ENCODE measurements at places on chromosomes 3 and 15.

- no peaks in the 10 kb centered on the region for H3K4me1 ChIP-seq
- no peaks in the 10 kb centered on the region for H3K27me3 ChIP-seq
- no peak overlapping the region for H3K4me3 ChIP-seq
- no peak for DNase-seq
- H3K27ac ChIP-seq, result no peak overlapping the region
- H3K36me3 ChIP-seq, result no peaks in the 10 kb centered on the region
These were observed 45.9 kb downstream of the HES1 start for GRCh38 chr3:194181612-194182529.

GRCh38 chr3:34013818-34014570 lies 215.6 kb downstream of the PDCD6IP start:
- H3K27me3 ChIP-seq, result no peaks in the 10 kb centered on the region
- H3K36me3 ChIP-seq, result no peaks in the 10 kb centered on the region
- peaks cover 15% of the 10 kb centered on the region for H3K4me1 ChIP-seq

GRCh38 chr3:47001731-47002170 lies 22.3 kb downstream of the NBEAL2 start:
- H3K4me1 ChIP-seq, result peaks cover 16% of the 10 kb centered on the region
- no peak overlapping the region for H3K27ac ChIP-seq
- DNase-seq, result no peak
- H3K4me3 ChIP-seq, result no peak overlapping the region
- H3K36me3 ChIP-seq, result peaks cover 56% of the 10 kb centered on the region
- no peaks in the 10 kb centered on the region for H3K27me3 ChIP-seq

- no peaks in the 10 kb centered on the region for H3K36me3 ChIP-seq
- no peak for DNase-seq
- H3K4me1 ChIP-seq, result no peaks in the 10 kb centered on the region
- no peaks in the 10 kb centered on the region for H3K27me3 ChIP-seq
- H3K4me3 ChIP-seq, result no peak overlapping the region
These were observed 164.2 kb downstream of the FEZF2 start for GRCh38 chr3:62209101-62209500.

- no peak overlapping the region for H3K4me3 ChIP-seq
- H3K4me1 ChIP-seq, result peaks cover 34% of the 10 kb centered on the region
- DNase-seq, result peak; percentile 42
- peak overlapping the region; percentile 38 for H3K27ac ChIP-seq
These were observed 90.8 kb downstream of the CRTC3 start for GRCh38 chr15:90620379-90621067.

- no peaks in the 10 kb centered on the region for H3K27me3 ChIP-seq
- H3K36me3 ChIP-seq, result peaks cover 10% of the 10 kb centered on the region
- no peak overlapping the region for H3K4me3 ChIP-seq
- peaks cover 14% of the 10 kb centered on the region for H3K4me1 ChIP-seq
These were observed 34.3 kb upstream of the ANPEP start for GRCh38 chr15:89848970-89849292.

DNA sequence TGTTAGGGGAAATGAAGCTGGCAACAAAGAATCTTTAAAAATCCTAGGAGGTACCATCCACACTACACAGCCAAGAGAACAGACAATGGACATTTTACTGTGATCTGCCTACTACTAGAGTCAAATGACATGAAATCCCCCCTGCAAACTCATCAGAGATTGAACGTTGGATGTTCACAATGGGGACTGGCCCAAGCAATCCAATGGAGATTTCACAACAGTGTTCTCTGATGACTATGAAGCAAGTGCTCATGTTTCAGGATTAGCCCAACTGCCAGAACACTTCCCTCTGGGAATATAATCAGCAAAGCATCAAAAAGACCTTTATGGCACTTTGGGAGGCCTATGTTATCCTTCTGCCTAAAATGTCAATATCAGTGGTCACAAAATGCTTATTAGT lies 97.8 kb downstream of the IGSF11 start:
- no peaks in the 10 kb centered on the region for H3K36me3 ChIP-seq
- no peaks in the 10 kb centered on the region for H3K27me3 ChIP-seq
- H3K4me1 ChIP-seq, result peaks cover 10% of the 10 kb centered on the region
- H3K4me3 ChIP-seq, result no peak overlapping the region
- H3K27ac ChIP-seq, result no peak overlapping the region
- DNase-seq, result no peak

- H3K27ac ChIP-seq, result no peak overlapping the region
- no peaks in the 10 kb centered on the region for H3K4me1 ChIP-seq
- H3K36me3 ChIP-seq, result no peaks in the 10 kb centered on the region
- H3K4me3 ChIP-seq, result no peak overlapping the region
- no peaks in the 10 kb centered on the region for H3K27me3 ChIP-seq
- no peak for DNase-seq
These were observed 27.2 kb upstream of the PIGZ start for GRCh38 chr3:196995646-196996355.

GRCh38 chr3:133452641-133453319 lies 52.9 kb downstream of the BFSP2 start:
- no peaks in the 10 kb centered on the region for H3K27me3 ChIP-seq
- H3K27ac ChIP-seq, result no peak overlapping the region
- no peak for DNase-seq
- no peaks in the 10 kb centered on the region for H3K36me3 ChIP-seq

DNA sequence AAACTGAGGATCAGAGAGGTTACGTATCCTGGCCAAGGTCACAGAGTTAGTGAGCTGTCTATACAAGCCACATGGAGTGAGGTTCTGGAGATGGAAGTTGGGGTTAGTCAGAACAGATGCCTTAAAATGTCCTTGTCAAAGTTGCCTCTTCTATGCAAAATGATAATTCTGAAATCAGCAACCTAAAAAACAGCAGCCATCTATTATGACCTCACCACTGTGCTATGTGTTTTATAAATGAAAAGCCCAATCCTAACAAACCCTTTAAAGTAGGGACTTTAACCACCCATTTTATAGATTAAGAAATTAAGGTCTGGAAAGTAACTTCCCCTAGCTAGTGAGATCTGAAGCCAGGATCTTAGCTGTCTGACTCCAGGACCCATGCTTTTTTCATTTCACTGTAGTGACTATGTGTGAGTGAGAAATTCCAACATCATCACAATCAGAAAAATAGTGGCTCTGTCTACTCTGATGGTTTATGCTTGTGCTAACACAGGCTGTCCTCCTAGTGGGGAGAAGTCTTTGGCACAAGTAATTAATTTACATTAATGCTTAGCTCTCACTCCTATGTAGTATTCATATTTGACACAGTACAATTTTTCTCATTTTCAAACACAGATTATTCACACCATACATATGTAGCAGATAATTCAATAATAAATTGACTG lies 143.6 kb downstream of the ANO10 start:
- no peaks in the 10 kb centered on the region for H3K27me3 ChIP-seq
- H3K4me3 ChIP-seq, result peak overlapping the region; percentile 11
- H3K27ac ChIP-seq, result peak overlapping the region; percentile 88
- H3K4me1 ChIP-seq, result peaks cover 38% of the 10 kb centered on the region

DNA sequence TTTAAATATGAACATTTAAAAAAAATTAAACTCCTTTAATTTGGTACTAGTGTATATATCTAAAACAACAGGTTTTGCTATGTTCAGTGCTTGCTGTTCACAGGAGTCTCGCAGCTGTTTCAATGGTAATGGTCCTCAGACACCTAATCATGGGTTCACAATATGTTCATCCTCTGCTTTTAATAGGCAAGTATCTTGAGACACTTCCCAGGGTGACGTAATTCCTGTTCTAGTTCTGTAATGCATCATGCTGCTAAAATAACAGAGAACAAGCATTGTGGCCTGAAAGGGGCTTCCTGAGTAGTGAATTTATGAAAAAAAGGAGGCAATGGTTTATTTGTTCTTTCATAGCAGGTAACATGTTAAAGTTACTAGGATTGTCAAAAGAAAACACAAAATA lies 625.2 kb upstream of the GBE1 start:
- no peak overlapping the region for H3K4me3 ChIP-seq
- no peak for DNase-seq
- no peak overlapping the region for H3K27ac ChIP-seq
- H3K27me3 ChIP-seq, result no peaks in the 10 kb centered on the region
- H3K4me1 ChIP-seq, result no peaks in the 10 kb centered on the region

GRCh38 chr3:119831022-119831421 lies 49.1 kb downstream of the NR1I2 start:
- H3K36me3 ChIP-seq, result peaks cover 3% of the 10 kb centered on the region
- no peaks in the 10 kb centered on the region for H3K27me3 ChIP-seq
- peaks cover 10% of the 10 kb centered on the region for H3K4me1 ChIP-seq
- no peak overlapping the region for H3K27ac ChIP-seq

Data from activated CD4-positive, alpha-beta memory T cell treated with anti-CD3 and anti-CD28 coated beads for 36 hours (primary cell).